SK-N-SH (cell line): ENCODE measurements at places on chromosomes 3 and 15.
A peak's percentile ranks its signal among the peaks of the same experiment; 100 is the strongest.

GRCh38 chr3:55180161-55180560, 252.3 kb upstream of the LRTM1 start:
- DNase-seq: no peak
- H3K27me3 ChIP-seq: no peaks in the 10 kb centered on the region
- peaks cover 15% of the 10 kb centered on the region for H3K4me1 ChIP-seq

DNA sequence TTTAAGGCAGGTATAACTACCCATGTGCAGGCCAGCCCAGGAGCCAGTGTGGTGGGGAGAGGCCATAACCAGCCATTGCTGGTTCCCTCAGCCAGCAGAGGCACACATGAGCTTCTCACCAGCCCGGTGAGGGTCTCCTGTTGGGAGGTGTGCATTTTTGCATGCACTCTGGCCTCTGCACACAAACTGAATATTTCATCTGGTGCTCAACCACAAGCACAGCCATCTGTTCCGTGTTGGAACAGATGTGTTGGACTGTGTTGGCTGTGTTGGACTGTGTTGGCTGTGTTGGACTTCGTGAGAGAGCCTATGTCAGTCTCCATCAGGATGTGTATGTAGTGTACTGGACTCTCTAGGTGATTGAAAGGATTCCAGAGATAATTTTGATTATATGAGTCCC, 67.2 kb downstream of the RPL39L start:
- no peak overlapping the region for H3K4me3 ChIP-seq
- H3K27me3 ChIP-seq: no peaks in the 10 kb centered on the region
- no peak overlapping the region for H3K27ac ChIP-seq
- no peaks in the 10 kb centered on the region for H3K36me3 ChIP-seq
- no peaks in the 10 kb centered on the region for H3K4me1 ChIP-seq

DNA sequence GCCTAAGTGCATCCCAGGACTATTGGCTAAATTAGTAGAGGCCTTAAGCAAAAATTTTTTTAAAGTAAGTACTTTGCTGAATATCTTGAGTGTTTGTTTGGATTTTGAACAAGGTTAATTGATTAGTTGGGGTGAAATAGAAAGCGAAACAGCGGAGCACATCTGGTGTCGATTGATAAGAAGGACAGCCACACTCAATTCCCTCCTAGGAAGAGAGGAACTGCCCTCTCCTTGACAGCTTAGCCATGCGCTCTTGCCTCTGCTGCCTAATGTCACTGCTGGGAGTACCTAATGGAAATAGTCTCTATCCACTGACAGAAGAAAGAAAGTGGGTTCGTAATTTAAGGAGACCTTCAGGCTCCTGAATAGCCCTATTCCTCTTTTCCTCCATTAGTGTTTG, 943.6 kb downstream of the DIPK2A start:
- no peaks in the 10 kb centered on the region for H3K4me1 ChIP-seq
- H3K27me3 ChIP-seq: no peaks in the 10 kb centered on the region

GRCh38 chr15:63211549-63211948, 22.1 kb downstream of the RAB8B start:
- no peak for DNase-seq
- no peaks in the 10 kb centered on the region for H3K27me3 ChIP-seq
- no peak overlapping the region for H3K4me3 ChIP-seq

DNA sequence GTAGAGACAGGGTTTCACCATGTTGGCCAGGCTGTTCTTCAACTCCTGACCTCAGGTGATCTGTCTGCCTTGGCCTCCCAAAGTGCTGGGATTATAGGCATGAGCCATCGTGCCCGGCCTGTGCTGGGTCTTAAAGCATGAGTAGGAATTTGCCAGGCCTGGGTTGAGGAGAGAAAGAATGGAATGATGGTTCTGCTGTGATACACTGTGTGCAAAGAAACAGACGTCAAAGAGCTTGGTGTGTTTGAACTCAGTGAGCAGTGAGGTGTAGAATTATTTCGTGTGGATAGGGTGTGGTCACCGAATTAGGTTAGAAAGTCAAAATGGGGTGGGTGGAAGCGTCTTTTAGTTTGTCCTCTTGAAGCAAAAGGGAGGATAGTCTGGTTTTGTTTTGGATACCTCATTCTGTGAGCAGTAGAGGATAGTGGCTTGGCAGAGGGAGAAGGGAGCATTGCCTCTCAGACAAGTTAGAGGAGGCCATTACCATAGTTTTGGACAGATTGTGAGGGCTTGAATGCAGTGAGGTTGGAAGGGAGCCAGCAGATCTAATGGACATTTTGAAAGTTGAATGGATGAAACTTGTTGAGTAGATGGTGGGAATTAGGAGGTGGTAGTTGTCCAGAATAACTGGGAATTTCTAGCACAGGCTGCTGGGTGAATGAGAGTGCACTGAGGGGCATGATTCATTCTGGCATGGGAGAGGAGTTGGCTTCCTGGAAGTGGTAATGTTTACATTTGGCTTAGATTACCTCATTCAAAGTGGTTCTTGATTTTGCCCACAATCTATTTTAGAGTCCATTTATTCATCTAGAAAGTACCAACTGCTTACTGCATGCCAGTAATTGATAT, 27.2 kb downstream of the AKAP13 start:
- H3K27me3 ChIP-seq: no peaks in the 10 kb centered on the region
- DNase-seq: no peak
- peaks cover 41% of the 10 kb centered on the region for H3K4me1 ChIP-seq
- no peak overlapping the region for H3K4me3 ChIP-seq
- H3K36me3 ChIP-seq: no peaks in the 10 kb centered on the region
- no peak overlapping the region for H3K27ac ChIP-seq

GRCh38 chr15:64665179-64665578, 110.2 kb downstream of the RBPMS2 start:
- H3K27me3 ChIP-seq: no peaks in the 10 kb centered on the region
- DNase-seq: no peak
- H3K4me3 ChIP-seq: no peak overlapping the region
- H3K4me1 ChIP-seq: no peaks in the 10 kb centered on the region

DNA sequence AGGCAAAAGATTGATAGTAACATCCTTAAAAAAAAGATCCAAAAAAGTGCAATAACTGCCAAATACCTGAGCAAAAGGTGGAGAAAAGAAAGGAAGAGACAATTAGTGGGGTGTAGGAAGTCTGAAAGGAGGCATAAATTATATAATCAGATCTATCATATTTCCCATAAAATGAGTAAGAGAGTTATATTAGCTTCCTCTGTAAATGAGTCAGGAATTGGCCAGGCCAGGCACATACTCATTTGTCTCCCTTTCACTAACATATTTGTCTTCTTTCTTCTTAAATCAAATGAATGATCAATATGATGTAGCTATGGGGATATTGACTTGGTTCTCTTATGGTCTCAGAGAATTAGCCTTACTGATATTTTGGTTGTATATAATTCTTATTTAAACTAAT, 292.3 kb upstream of the CADM2 start:
- no peaks in the 10 kb centered on the region for H3K4me1 ChIP-seq
- H3K4me3 ChIP-seq: no peak overlapping the region
- H3K27ac ChIP-seq: no peak overlapping the region
- no peaks in the 10 kb centered on the region for H3K27me3 ChIP-seq
- DNase-seq: no peak

DNA sequence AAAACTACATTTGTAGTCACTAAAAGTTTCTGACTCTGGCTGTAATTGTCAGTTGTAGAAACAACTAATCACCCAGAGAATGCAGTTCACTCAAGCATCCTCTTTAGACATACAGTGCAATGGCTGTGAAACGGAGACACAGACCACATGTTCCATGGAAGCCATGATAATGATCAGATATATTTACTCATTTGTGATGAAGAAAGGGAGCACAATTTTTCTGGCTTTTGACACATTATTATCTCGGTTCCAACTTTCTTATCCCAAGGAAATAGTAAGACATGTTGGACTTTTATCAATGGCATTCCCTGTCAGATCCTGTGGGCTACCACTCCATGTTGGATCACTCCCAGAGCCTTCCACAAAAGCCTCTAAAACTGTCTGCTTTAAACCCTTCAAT, 215.0 kb upstream of the LRIG1 start:
- H3K4me3 ChIP-seq: no peak overlapping the region
- no peaks in the 10 kb centered on the region for H3K4me1 ChIP-seq

- no peak for DNase-seq
- H3K4me1 ChIP-seq: no peaks in the 10 kb centered on the region; the same call in 1 of the 2 replicates
- H3K4me3 ChIP-seq: no peak overlapping the region
- H3K27ac ChIP-seq: no peak overlapping the region
- no peaks in the 10 kb centered on the region for H3K36me3 ChIP-seq
Observed at GRCh38 chr3:23501201-23501802, 298.2 kb downstream of the UBE2E2 start.

GRCh38 chr3:142646020-142646785, 50.0 kb downstream of the PLS1 start:
- H3K27me3 ChIP-seq: no peaks in the 10 kb centered on the region
- DNase-seq: no peak
- no peaks in the 10 kb centered on the region for H3K4me1 ChIP-seq

DNA sequence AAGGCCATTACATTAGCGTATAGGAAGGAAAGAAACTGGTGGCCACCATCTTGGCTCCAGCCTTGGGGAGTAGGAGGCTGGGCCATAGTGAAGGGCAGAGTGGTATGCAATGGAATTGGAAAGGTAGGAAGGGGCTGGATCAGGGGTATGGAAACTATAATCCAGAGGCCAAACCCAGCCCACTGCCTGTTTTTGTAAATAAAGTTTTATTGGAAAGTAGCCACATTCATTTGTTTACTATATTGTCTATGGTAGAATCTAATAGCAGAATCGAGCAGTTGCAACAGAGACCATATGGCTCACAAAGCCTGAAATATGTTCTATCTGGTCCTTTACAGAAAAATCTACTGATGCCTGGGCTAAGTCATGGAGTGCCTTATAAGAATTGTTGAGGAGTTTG, 14.1 kb upstream of the SH3BP5 start:
- DNase-seq: no peak
- no peaks in the 10 kb centered on the region for H3K4me1 ChIP-seq
- no peak overlapping the region for H3K4me3 ChIP-seq
- H3K27me3 ChIP-seq: no peaks in the 10 kb centered on the region; the same call in 1 of the 2 replicates
- no peak overlapping the region for H3K27ac ChIP-seq

GRCh38 chr3:132394320-132394719, 23.0 kb upstream of the DNAJC13 start:
- no peak overlapping the region for H3K4me3 ChIP-seq
- no peaks in the 10 kb centered on the region for H3K4me1 ChIP-seq
- no peaks in the 10 kb centered on the region for H3K36me3 ChIP-seq

DNA sequence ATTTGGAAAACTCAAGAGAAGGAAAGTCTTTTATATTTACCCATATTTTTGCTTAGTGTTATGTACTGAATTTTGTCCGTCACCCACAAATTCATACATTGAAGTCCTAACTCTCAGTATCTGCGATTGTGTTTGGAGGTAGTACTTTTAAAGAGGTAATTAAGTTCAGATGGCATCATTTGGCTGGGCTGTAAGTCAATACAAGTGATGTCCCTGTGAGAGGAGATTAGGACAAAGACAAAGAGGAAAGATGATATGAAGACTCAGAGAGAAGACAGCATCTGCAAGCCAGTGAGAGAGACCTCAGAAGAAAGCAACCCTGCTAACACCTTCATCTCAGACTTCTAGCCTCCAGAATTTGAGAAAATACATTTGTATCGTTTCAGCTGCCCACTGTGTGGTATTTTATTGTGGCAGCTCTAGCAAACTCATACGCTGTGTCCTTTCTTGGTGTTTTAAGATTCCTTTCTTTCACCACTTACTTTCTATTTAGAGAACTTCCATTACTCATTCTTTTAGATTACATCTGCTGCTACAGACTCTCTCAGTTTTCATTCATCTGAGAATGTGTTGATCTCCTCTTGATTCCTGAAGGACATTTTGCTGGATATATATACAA, 17.0 kb downstream of the LRCH3 start:
- no peak for DNase-seq
- peaks cover 2% of the 10 kb centered on the region; the same call in 1 of the 2 replicates for H3K4me1 ChIP-seq
- H3K27ac ChIP-seq: peak overlapping the region; percentile 75
- no peaks in the 10 kb centered on the region for H3K27me3 ChIP-seq
- no peaks in the 10 kb centered on the region for H3K36me3 ChIP-seq
- peak overlapping the region; percentile 34; the same call in 1 of the 2 replicates for H3K4me3 ChIP-seq

DNA sequence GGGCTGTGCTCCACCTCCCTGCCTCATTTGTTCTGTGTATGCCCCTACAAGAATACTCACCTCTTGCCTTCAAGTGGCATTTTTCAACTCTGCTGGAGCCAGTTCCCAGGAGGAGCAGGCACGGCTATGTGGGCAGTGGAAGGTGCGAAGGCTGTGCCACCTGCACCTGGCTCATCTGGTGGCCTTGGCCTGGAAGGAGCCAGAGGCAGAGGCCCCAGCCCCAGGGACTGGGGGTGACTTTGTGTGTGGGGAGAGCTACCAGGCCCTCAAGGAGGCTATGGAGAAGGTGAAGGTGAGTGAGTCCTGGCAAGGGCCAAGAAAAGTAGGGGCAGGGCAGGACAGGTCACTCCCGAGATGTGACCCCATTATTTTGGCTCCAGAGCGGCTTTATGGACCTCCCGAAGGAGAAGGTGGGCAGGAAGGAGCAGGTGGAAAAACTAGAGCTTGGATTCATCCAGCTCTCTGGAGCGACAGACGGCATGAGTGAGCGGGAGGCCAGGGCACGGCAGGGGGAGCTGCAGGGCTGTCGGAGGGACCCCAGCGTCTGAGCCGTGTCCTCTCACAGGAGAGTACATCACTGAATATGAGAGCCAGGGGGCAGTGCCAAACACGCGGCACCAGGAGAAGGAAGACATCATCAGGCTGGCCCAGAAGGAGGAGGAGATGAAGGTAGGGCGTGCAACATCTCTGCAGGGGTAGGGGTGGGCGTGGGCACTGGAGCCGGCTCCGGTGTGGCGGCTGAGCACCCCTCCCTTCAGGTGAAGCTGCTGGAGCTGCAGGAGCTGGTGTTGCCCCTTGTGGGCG, 57.3 kb upstream of the UBE2Q2 start:
- H3K27ac ChIP-seq: no peak overlapping the region
- no peaks in the 10 kb centered on the region for H3K4me1 ChIP-seq
- H3K36me3 ChIP-seq: no peaks in the 10 kb centered on the region
- peak; percentile 86 for DNase-seq

GRCh38 chr3:123290107-123290930, 88.6 kb downstream of the SEC22A start:
- H3K4me3 ChIP-seq: no peak overlapping the region
- 0 out of 2 replicates have a peak, but pooled peaks cover 5% of the 10 kb centered on the region for H3K27me3 ChIP-seq
- DNase-seq: no peak
- no peaks in the 10 kb centered on the region; the same call in 1 of the 2 replicates for H3K4me1 ChIP-seq
- no peaks in the 10 kb centered on the region for H3K36me3 ChIP-seq

GRCh38 chr3:116579840-116580239, 129.7 kb upstream of the TUSC7 start:
- no peaks in the 10 kb centered on the region for H3K36me3 ChIP-seq
- H3K27ac ChIP-seq: no peak overlapping the region
- no peaks in the 10 kb centered on the region for H3K27me3 ChIP-seq
- DNase-seq: no peak
- H3K4me3 ChIP-seq: no peak overlapping the region

GRCh38 chr3:48662753-48663488, at the start of gene CELSR3:
Gene CELSR3 (minus strand): TSS chr3:48662886. CDS start chr3:48662634, 252 bp downstream.
- H3K27me3 ChIP-seq: no peaks in the 10 kb centered on the region
- H3K27ac ChIP-seq: peak within 1 kb of the TSS; percentile 96
- peak within 1 kb of the TSS; percentile 61 for H3K4me3 ChIP-seq

GRCh38 chr3:150428562-150428961, 20.5 kb downstream of the TSC22D2 start:
- H3K27ac ChIP-seq: no peak overlapping the region
- DNase-seq: no peak
- H3K27me3 ChIP-seq: no peaks in the 10 kb centered on the region
- H3K36me3 ChIP-seq: peaks cover 27% of the 10 kb centered on the region
- no peak overlapping the region for H3K4me3 ChIP-seq
- H3K4me1 ChIP-seq: no peaks in the 10 kb centered on the region
